ENCODE measurements at places on chromosomes 1 and 21.

- no peak for DNase-seq
These were observed 83.0 kb downstream of the KIRREL1 start for GRCh38 chr1:158076441-158076840.

- no peak for DNase-seq
These were observed 23.0 kb downstream of the IQGAP3 start for GRCh38 chr1:156549390-156549789.

DNA sequence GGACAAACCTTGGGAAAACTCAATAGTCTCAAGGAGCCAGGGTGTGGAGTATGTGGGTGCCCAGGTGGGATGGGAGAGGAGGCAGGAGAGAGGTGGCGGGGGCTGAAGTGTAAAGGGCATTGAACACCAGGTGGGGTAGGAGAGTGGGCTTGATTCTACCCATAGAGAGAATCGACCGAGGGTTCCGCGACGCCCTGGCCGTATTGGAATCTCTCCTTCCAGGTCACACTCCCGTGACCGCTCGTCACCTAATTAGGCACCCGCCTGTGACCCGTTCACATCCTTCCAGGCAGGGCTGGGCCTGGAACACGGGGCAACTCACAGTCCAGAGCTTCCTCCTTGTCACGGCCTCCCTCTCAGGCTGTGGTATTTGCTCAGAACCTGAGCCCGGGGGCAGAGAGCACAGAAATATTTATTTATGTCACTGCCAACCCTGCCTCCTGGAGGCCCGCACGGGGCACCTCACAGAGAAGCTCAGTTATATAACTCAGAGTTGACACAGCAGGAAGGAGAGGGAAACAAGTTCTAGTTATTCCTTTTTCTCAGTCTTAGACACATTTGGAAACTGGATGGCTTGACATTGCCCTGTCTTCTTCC is 12.0 kb downstream of the NCMAP start:
- no peak for DNase-seq

- DNase-seq, result no peak
These were observed 105.1 kb upstream of the DPH5 start for GRCh38 chr1:101130673-101131072.

GRCh38 chr1:246001142-246001836 is 505.8 kb downstream of the SMYD3 start:
- no peak for DNase-seq

DNA sequence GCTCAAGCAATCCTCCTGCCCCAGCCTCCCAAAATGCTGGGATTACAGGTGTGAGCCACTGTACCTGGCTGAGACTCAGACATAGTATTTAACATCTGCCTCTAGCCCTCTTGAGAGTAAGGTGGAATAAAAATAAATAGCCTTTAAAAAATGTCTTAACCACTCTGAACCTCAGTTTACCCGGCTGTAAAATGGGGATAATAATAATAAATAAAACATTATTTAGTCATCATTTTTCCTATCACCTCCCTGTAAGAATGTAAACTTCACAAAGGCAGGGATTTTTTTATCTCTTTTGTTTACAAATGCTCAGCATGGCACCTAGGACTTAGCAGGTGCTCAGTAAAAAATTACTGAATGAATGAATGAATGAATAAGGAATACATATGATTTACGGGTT is 17.2 kb downstream of the EPHB2 start:
- no peak for DNase-seq

DNA sequence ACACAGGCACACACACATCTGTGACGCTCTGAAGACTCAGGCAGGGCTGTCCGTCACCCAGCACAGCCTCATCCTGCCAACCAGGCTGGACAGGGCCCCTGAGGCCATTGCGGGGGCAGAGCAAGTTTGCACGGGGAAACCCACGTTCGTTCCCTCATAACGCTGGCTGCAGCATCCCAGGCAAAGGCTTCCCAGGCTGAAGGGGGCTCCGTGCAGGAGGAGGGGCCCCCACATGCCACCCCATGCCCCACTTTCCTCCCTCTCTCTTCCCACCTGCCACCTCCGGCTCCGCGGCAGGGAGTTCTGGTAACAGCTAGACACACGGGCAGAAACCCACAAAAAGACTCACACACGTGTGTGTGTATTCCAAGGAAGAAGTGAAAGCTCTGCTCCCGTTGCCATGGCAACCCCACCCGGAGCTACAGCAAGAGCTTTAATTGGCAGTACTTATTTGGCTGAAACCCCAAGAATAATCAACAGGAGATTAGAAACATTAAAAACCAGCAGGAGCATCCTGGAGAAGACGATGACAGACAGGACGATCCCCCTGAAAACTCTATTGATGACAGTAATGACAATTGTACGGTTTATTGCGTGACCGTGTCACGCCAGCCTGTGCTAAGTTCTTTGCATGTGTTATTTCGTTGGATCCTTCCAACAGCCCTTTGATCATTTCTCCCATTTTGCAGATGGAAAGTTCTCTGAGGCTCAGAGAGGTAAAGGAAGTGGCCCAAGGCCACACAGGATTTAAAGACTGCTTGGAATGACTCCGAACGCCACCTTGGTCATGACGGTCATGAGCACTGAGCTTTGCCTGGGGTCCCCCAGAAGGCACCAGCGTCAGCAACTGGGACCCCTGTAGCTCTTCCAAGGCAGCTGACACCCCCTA is 247.1 kb downstream of the NPHP4 start:
- no peak for DNase-seq

DNA sequence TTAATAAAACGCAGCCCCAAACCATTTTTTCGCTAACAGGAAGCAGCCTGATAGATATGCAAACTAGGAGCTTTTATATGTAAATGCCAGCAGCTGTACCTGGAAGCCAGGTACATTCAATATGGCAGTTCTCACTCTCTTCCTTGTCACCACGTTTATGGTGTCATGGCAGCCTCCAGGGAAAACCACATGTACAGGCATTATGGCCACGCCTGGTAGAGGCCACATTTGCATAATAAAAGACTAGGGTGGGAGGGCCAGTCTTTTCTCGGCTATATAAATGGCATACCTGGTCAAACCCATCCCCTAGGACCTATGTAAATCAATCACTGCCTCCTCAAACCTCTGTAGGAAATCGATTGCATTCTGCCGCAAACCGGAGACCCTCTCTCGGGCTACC is 247.5 kb downstream of the NEGR1 start:
- no peak for DNase-seq

DNA sequence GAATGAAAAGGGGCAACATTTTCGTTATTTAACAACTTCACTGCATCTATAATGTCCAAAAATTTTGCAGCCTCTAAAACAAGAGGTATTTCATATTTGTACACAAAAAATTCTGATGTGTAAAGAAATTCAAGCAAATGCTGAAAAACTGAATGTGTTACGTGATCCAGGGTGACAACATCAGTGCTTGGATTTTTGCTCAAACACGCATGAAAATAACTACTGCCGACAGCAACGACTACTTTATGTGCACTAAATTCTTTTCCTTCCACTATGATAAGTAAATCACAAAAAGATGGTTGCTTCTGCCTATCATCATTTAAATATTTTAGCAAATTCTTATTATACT is 53.4 kb upstream of the ASPM start:
- no peak for DNase-seq

GRCh38 chr1:55541296-55541695 is 326.1 kb upstream of the USP24 start:
- DNase-seq, result no peak

DNA sequence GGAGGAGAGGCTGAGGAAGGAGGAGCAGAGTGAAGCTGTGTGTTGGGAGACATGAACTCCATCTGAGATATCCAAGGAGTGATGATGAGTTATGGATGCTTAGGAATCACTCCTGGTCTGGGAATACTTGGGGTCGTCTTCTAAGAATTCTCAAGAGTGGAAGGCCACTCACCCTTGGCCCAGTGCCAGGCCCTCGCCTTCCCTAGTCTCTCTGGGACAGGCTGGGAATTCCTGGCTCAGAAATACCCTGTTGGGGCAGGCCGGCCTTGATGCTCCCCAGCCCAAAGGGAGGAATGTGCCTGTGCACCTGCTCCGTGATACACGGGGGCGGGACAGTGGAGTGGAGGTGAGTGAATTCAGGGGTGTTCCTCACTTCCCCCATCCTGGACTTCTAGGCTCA is 12.6 kb upstream of the LMNA start:
- DNase-seq, result no peak

DNA sequence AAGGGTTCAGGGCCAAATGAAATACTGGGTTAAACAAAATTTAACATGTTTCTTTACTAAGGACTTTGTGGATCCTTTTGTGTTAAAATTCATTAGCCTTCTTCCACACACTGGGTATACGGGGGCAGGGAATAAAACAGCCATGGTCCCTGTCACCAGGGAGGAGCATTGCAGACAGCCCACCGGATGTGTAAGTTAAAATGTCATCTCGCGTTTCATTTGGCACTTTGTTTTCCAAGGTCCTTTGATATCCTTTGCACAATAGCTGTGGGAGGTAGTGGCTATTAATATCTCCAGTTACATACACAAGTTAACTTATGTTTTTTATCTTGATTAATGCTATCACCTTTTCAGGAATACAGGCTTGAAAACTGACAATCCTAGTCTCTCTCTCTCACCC is 172.7 kb downstream of the BARHL2 start:
- DNase-seq, result no peak

GRCh38 chr1:19889656-19890055 is 7.5 kb downstream of the OTUD3 start:
- DNase-seq, result no peak

DNA sequence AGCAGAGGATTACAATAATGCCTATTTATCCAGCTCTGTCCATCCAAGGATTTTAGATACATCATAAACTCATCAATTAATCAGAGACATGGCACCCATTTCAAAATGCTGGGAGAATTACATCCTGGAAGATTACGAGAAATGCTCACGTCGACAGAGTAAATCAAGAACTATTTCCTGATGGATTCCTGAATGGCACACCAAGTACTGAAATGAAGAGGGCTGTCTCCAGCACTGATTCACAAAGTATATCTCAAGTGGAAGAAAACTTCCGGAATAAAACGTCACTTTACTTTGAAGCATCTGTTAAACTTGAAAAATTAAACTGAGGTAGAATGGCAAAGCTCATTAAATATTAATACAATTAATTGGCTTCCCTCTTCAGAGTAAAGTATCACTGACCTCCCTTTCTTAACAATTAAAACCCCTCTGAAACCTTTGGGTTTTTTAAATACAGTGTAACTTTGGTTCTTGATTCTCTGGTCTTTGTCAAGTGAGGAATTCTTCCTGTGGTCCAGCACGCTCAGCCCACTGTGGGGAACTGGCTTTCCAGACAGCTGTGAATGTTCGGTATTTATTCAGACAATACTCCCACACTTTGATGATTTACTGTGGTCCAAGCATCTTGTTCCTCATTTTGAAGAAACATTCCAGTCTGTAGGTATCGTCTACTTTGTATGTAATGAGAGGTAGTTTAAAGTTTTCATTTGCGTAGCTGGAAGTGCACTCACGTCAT is 288.0 kb downstream of the NFIA start:
- DNase-seq, result no peak

- DNase-seq, result no peak
These were observed 2.9 kb upstream of the CCN1 start for GRCh38 chr1:85577419-85578320.

DNA sequence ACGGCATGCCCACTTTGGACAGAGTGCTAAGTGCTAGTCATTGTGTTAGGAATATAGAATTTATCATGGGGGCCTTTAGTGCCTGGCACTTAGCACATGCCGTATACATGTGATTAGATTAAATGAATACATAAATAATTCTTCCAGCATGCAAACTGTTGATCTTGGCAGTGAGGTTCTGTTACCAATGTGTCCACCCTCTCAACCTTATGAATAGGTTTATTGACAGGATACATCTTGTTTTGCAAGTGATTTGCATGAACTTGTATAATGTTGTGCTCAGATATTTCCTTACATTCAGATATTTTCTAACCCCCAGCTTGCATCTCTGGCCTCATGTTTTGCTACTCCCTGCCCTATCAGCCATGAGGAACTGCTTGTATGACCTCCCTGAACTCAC is 60.3 kb upstream of the ZNF648 start:
- no peak for DNase-seq

- no peak for DNase-seq
These were observed 11.0 kb downstream of the UBL4B start for GRCh38 chr1:110123224-110123623.

Data from stimulated activated CD4-positive, alpha-beta T cell treated with anti-CD3 and anti-CD28 coated beads, Interleukin-12 subunit alpha, Interleukin-12 subunit beta, amount 100 ng/mL, for 48 hours (primary cell).